ENCODE measurements at places on chromosomes 6 and 20.

GRCh38 chr6:72132427-72132826, 246.1 kb downstream of the RIMS1 start:
- DNase-seq, result no peak

DNA sequence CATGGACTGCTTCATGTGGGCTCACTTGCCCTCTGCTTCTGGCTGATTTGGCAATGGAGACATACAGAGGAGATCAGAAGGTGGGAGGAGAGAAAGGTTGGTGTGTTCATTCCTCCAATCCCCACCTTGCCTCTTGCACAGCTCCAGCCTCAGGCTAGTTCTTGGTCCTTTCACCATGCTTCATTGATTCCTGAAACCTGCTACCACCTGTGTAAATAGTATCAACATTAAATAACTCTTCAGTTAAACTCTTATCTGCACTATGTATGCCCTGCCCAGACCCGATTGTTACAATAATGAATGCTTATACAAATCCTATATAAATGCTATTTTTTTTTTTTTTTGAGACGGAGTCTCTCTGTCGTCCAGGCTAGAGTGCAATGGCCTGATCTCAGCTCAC, 174.5 kb downstream of the CD83 start:
- no peak for DNase-seq

DNA sequence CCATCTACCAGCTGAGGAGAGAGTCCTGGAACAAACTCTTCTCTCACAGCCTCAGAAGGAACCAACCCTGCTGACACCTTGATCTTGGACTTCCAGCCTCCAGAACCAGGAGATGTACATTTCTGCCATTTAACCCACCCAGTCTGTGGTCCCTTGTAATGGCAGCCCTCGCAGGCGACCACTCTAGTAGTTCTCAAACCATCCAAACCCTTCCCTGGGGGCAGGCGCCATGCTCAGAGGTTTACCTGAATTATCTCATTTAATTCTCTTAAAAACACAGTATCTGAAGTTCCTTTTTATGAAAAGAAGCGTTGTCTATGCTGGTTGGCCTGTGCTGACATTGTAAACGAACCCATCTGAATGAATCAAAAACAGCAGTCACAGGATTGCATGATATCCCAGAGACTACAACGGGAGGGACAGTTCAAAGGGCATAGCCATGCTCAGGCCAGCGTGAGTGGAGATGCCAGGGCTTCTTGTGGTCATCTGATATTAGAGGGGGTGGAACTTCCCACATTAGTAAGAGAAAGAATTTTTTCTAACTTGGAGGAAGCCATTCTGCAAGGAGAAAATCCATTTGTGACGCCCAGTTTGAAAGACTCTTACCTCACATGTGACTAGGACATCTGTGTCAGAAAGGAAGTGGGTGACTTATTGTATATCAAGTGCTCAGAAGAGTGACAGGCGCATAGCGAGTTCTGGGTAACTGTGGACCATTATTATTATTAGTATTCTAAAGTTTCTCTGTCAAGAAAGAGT, 17.2 kb upstream of the TAGAP start:
- no peak for DNase-seq

- DNase-seq, result no peak
These were observed 21.8 kb downstream of the SERPINB6 start for GRCh38 chr6:2949536-2950083.

GRCh38 chr20:10488534-10488933, 53.4 kb downstream of the SLX4IP start:
- no peak for DNase-seq

DNA sequence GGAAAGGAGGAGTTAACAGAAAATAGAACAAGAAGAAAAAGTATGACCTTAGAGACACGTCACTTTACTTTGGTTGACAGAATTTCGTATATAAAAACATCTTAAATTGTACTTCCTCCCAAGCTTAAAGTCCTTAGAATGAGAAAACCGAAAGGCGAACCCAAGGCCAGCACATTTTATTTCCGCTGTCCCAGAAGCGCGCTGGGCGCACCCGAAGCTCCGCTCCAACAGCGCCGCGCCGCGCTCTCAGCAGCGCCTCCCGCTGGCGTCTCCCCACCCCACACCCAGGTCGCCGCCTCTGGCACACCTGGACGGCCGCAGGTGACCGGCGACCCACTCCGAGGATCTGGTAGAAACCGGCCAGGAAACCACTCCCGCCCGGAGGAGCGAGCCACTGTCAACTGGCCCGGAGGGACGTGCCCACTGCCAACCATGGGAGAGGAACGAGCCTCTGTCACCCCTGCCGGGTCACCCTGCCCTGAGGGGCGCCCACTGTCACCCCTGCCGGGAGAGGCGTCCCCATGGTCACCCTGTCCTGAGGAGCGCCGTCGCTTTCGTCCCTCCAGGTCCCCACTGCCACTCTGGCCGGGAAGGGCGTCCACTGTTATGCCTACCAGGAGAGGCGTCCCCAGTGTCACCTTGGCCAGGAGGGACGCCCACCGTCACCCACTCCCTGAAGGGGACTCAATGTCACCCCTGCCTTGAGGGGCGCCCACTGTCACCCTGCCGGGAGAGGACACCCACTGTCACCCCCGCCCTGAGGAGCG, 824 bp downstream of the MPC1 start:
- DNase-seq, result no peak

GRCh38 chr6:75081921-75082320, 123.9 kb downstream of the COL12A1 start:
- peak; percentile 13 for DNase-seq

GRCh38 chr20:57390604-57391438, at the start of gene RBM38:
RBM38 (plus strand) TSS chr20:57391396; CDS start chr20:57391582, 186 bp downstream.
- no peak for DNase-seq

GRCh38 chr6:113763311-113763766, 93.8 kb upstream of the MARCKS start:
- no peak for DNase-seq

DNA sequence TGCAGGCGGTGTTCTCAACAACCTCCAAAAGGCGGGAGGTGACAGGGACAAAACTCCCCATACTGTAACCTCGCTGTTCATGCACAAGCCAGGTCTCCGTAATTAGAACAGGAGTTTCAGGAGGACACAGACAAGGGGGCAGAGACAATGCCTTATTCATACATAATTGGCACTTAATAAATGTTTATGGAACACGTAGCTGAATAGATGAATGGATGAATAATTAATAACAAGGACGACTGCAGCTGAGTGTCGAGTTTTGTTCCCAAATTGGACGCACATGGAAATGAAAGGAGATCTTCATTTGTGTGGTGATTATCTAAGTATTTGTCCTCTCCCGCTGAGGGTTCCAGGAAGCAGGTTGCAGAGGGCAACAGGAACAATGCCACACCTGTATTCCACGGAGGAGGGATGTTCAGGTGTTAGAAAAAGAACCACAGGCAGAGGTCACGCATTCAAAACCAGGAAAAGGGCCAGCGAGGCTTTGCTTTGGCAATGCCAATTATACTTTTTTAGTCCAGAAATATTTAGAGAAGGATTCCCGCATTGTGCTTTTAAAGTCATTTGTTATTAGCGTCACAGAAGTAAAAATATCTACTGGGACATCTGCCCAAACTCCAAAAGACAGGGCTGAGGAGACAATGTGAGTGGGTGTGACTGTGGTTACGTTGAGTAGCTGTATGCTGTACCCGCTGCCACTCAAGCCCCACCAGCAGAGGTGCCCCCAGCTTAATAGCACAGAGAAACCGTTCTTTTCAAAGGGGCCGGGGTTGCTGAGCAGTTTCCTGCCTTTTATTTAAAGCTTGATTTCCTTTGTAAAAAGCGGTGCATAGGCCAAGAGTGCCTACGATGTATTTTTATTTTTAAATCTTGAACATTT, 123.3 kb downstream of the PXDC1 start:
- DNase-seq, result no peak

DNA sequence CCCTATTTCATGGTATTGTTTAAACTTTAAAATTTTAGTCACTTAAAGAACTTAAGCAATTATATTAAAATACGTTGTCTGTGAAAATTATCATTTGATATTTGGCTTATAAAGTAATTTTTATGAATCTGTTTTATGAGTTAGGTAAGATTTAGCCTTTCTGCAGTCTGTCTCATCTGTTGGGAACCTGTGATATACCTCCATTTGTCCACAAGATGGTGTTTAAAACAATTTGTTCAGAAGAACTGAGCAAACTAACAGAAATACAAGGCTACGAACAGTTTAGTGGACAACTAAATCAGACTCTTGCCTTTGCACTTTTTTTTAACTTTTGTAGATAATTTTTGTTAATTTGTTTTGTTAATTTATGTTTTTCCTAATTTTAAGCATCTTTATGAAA, 92.4 kb downstream of the COL9A1 start:
- no peak for DNase-seq

- DNase-seq, result no peak
These were observed 93.6 kb downstream of the SNAP91 start for GRCh38 chr6:83615025-83615999.

GRCh38 chr20:10687895-10688294, 14.1 kb upstream of the JAG1 start:
- DNase-seq, result no peak

- DNase-seq, result peak; percentile 86
These were observed 252.9 kb upstream of the RUNX2 start for GRCh38 chr6:45075246-45075645.

DNA sequence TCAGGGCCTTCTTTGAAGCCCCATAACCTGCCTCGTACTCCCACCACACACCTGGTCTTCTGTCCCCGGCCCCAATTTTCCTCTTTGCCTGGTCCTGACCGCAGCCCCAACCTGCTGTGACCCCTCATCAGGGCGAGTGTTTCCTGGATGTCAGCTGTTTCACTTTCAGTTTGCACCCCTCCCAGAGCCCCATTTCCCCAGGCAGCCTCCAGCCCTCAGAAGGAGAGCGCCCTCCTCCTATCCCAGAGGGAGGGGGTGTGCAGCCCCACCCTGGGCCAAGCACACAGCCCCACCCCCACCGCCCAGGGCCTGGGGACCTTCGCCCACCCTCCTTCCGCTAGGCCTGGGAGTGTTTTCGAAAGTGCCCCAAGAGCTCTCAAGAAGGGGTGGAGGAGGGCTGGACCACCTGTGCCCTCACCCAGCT, 1.5 kb downstream of the BAK1 start:
- no peak for DNase-seq

GRCh38 chr6:71490876-71491275, 202.3 kb downstream of the OGFRL1 start:
- DNase-seq, result no peak

- DNase-seq, result no peak
These were observed 93.2 kb downstream of the NKAIN2 start for GRCh38 chr6:123896869-123897268.

- DNase-seq, result no peak
These were observed 710.0 kb downstream of the PRKN start for GRCh38 chr6:162017536-162017935.

- DNase-seq, result no peak
These were observed 23.6 kb downstream of the GSTA2 start for GRCh38 chr6:52739627-52740026.

DNA sequence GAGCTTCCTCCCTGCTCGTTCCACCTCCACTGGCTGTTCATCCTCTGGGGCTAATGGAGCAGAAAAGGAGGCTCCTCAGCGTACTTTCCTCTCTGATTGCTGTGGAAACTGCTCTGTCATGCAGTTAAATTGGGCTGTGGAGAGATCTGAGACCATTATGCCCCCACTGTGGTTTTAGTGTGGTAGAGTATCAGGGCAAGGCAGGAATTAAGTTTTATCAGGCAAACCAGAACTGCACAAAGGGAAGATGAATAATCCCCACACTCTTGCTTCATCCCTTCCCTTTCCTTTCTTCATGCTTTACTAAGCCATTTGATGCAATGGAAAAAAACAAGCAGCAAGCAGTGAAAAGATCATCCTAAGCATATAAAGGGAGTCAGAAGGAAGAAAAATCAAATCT, 11.9 kb upstream of the ME1 start:
- DNase-seq, result no peak

- no peak for DNase-seq
These were observed 433.5 kb downstream of the RFPL4B start for GRCh38 chr6:112780498-112781096.

Measured in BJ (cell line).